ENCODE measurements at places on chromosomes 7 and 10. TPM values are rescaled to one million over a fixed set of nuclear protein-coding genes. Genes with fewer than 3 reads are reported as not detected.

DNA sequence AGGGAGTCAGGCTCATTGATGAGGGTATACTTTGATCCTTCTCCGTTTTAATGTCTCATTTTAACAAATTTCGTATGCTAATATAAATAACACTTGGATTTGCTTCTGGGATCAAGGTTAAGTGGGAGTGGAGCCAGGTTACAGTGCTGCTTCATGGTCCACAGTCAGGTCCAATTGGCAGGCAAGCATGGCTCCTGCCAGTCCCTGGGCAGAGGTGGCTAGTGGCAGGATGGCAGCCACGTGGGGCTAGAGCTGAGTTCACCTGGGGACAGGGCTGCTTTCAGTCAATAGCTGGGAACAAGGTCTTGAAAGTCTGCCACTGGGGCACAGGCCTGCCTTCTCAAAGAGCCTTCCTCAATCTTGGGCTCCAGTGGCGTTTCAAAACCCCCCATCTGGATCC, 16.0 kb upstream of the VWA2 start:
- DNase-seq = no peak

GRCh38 chr7:55189878-55190436, 171.1 kb downstream of the EGFR start:
- no peak for DNase-seq

CFAP70 gene
- total RNA-seq = 0.33 TPM

FAM170B gene
- total RNA-seq = not detected

DNA sequence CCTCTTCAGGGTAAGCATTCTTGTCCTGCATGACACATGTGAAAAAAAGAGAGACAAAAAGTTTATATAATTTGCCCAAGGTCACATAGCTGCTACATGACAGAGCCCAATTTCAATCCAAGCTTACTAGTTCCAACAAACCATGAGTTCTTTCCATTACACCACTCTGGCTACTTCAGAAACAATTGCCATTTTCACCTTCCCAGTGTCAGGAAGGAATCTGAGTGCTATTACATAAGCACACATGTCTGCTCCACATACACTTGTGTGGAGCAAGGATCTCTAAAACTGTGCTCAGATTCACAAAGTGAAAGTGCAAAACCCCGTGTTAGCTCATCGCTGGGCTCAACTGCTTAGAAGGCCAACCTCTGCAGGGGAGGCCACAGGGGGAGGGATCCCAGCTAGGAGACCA, 356.2 kb upstream of the NFE2L3 start:
- DNase-seq = no peak

- no peak for DNase-seq
These were observed 30.0 kb upstream of the SLIT1 start for GRCh38 chr10:97215619-97216260.

- no peak for DNase-seq
These were observed 635.7 kb upstream of the ANKRD30A start for GRCh38 chr10:36489611-36490228.

DNA sequence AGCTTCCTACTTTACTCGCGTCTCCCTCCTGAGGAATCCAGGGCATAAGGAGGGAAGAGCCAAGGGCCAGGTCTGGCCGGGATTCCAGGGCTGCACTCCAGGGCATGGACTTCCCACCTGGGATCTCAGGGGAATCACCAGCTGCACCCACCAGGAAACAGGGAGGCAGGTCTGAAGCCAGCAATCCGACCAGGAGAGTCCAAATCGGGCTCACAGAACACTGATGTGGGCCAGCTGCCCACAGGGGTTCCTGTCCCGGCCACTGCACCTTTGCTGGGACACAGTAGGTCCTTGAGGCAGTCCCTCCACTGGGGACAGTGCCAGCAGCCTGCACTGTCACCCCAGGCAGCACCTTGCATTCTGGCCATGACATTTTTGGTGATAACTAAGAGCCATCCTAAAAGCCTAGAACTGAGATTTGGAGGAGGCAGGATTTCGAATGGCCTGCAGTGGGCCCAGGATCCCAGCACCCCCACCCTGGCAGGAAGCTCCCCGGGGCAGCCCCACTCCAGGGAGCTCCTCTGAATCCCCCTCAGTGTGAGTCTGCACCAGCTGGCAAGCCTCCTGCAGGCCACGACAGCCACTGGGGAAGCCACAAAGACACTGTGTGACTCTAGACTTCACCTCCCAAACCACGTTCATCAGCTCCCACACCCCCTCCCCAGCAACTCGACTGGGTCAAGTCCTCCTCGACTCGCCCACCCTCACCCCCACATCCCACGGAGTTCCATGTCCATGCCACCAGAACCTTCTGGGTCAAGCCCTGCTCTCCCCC, 71.5 kb upstream of the PPP2R2D start:
- DNase-seq = no peak

GIMAP8 gene
- 11.8 TPM for total RNA-seq

CYP2C19 gene
- 0.53 TPM for total RNA-seq

GPR146 gene
- 1.6 TPM for total RNA-seq

GRCh38 chr10:103592186-103593021, 98.9 kb downstream of the NEURL1 start:
- peak; percentile 62 for DNase-seq

GRCh38 chr7:55052741-55053427, 34.1 kb downstream of the EGFR start:
- no peak for DNase-seq

PSTK gene
- total RNA-seq = 3.2 TPM

- DNase-seq = no peak
These were observed 338 bp downstream of the SDK1 start for GRCh38 chr7:3301449-3301731.

GRCh38 chr7:51274001-51274400, 42.6 kb downstream of the COBL start:
- no peak for DNase-seq

BAG3 gene
- total RNA-seq = 26.8 TPM

DNA sequence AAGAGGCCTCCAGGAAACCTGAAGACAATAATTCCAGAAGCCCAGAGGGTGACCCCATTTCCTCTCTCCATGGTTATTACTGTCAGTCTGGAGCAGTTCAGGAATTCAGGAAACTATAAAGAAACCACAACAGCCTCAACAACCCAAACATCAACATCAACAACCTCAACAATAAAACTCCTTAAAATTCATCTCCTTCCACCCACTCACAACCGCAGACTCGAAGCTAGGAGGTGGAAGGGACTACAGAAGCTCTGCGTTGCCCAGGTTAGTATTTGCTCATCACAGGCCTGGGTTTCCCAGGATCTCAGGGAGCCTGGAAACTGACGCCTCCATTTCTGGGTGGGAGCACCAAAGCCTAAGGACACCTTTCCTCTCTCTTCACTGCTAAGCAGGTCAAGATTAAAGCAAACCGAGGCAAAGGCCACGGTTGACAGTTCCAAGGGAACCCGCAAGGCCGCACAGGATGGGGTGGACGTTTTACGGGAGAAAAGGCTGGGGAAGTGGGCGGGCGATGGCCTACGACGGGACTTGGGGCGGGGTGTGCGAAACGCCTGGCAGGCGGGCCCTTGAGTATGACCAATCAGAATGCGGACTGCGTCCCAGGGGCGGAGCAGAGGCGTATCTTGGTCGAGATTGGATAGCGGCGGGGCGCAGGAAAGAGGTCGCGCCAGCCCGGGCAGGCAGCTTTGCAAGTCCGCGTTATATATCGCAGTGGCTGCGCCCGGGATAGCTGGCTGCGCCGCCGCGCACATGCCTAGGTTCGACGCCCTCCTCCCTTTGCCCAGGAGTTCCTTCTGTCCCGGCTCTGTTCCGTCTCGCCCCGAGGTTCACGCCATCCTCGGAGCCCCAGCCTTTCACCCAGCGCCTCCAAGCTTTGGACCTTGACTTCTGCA, at the start of gene ELOVL3:
ELOVL3 (plus strand) TSS at position 654 of the 896 bp plus-strand sequence. CDS start 250 bp downstream, outside the sequence.
- DNase-seq = peak; percentile 94

DNA sequence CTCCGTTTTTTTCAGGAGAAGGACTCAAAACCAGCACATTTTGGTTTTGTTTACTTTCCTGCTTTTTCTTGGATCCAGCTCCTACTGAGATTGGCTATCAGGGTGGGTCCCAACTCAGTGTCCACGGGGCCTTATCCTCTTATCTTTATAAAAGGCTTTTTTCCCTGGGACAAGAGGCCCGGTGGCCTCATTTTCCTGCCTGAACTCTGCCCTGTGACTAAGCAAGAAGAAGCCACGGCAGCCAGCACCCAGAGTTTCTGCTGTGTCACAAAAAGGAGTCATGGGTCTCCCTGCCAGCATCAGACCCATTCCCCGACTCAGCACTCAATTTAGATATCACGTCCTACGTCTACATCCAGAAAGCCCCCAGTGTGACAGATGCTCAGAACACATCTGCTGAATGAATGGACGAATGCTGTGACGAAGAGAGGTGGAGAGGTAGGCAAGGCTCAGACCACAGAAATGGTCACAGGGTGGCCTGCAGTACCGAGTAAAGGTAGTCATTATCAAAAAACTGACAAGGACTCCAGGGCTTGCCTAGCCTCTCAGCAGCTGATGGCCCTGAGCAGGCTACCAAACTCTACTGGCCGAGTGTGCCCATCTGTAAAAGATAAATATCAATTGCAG, 16.7 kb downstream of the DLG5 start:
- DNase-seq = no peak

ST8SIA6 gene
- 0.38 TPM for total RNA-seq

- no peak for DNase-seq
These were observed 118.8 kb downstream of the DIP2C start for GRCh38 chr10:570628-571163.

DNA sequence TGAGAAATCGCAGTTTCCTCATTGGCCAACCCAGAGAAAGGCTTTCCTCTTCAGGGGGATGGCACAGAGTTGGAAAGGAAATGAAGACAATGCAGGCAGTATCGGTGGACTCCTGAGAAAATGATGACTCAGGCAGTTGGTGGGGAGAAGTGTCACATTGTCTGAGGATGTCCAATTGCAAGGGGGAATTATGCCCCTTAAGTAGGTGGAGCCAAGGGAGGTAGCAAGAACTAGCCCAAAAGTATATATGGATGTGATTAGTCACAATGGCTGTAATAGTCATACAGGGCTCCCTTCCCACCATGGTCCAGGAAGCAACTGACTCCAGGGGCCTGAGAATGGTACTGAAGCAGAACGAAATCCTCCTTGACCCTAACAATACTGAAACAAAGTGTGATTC, 58.3 kb upstream of the EGFR start:
- no peak for DNase-seq
